Fibroblast of the conjunctiva (primary cell): ENCODE measurements at places on chromosomes 3 and 15.

- DNase-seq: no peak
Measured at GRCh38 chr3:26522919-26523318, 99.7 kb upstream of the LRRC3B start.

DNA sequence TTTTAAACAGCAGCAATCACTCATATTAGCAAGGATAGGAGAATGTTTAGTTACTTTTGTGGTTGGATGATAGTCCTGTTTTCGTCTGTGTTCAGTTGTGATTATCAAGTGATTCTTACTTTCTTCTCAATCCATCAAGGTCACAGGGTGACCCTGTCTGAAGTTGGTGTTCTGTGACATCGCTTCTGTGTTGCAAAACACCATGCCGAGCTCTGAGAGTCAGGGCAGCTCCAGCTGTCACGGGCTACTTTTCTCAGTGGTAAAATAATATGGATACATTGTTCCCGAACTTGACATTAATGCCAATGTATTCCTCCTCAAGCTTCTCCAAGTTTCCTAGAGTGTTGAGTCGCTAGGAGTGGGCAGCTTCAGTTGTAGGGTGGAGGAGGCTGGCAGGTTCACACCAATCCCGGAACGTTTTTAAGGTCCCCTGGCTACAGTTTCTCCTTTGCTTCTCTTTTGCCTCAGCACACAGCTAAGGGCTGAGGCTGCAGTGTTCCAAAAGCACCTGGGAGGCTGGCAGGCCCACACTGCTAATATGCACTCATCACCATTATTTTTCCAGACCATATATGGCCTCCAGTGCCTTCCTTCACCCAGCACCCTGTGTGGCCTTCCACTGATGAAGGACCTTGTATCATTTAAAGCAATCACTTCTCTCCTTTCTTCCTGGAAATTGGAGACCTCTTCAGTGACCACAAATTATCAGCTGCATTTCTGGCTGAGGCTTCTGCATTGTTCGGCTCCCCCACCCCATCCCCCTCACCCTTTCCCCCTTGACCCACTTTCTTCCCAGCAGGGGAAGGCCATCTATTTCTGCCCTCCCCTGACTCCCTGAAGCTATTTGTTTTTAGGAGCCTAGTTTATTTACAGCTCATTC is 25.8 kb downstream of the COLQ start:
- no peak for DNase-seq

DNA sequence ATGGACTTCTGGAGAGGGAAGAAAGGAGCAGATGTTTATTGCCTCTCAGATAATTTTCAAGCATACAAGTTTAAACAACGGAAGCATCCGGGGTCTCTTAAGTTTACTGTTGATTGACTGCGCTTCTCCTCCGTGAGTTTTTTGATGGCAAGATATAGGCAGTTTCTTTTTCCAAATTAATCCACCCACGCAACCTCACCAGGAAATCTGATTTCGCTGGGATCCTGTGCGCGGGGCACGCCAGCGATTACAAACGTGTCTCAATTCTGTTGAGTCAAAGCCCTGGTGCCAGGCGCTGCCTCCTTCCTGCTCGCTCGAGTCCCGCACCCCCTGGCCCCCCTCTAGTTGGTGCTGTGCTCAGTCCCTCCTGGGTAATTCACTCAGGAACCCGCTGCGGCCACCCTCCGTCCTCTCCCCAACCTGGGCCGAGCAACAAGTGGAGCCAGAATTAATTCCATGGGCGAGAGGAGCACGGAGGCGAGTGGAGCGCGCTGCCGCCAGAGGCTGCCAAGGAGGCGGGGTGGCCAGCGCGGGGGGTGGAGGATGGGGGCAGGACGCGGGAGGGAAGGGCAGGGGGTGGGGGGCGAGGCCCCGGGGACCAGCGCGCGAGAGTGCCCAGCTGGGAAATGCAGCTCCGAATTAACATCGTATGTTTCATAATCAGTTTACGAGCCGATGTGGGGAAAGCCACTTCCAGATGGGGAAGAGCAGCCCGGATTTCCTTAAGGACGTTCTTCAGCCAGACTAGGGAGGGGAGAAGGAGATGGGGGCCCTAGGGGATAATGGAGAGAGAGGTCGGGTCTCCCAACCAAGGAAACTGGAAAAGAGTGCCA is 6.0 kb downstream of the WNT5A start:
- no peak for DNase-seq

DNA sequence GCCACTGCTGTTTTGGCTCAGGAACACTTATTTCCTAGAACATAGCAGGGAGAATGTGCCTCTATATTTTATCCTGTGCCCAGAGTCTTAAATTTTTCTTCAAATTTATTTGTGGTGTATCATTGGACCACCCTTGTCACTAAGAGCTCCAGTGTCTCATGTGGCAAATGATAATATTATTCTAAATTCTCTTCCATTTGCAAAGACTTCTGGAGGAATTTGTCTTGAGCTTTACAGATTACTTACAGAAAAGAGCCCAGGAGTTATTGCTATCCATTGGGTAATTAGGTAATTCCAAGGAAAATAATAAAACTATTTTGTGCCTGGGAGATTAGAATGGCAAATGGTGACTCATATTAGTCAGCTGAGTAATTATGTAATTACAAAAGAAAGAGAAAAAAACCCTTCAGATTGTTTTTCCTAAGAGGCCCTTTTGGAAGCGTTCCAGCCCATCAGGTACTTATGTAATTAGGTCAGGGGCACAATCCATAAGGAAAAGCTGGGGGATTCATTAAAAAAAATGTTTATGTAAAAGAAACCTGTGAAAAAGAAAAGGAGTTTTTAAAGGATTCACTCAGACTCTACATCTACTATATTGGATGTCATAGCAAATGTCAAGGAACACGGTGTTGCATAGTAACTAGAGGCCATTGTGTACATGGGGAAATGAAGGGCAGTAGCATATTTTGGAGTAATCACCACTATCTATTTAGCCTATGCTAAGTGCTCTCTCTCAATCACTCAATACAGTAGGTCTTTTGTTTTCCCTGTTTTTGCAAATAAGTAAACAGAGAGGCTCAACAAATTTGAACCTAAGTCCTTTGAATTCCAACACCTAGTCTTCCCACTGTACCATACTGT is 380.9 kb upstream of the RARB start:
- no peak for DNase-seq

DNA sequence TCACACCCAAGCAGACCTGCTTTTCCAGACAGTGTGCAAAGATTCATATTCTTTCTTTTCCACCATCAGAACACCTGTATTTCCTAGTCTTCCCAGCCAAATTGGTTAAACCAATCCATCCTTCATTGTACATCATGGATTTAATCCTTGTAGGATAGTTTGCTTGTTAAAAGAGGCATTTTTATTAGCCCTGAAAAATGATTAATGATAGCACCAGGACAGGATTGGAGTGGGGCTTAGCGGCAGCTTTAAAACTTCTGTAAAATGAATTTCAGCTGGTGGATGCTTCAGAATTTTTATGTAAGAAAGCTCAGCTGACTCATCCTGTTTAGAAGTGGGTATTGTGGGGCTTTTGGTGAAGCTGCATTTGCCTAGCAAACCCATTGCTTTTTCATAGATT is 36.1 kb upstream of the ARHGEF26 start:
- DNase-seq: no peak

- no peak for DNase-seq
Measured at GRCh38 chr15:47806008-47806407, 88.7 kb downstream of the SEMA6D start.

- DNase-seq: no peak
Measured at GRCh38 chr15:74799255-74799855, 13.3 kb upstream of the LMAN1L start.

GRCh38 chr15:63950911-63951481 is 95.3 kb downstream of the DAPK2 start:
- peak; percentile 22 for DNase-seq

DNA sequence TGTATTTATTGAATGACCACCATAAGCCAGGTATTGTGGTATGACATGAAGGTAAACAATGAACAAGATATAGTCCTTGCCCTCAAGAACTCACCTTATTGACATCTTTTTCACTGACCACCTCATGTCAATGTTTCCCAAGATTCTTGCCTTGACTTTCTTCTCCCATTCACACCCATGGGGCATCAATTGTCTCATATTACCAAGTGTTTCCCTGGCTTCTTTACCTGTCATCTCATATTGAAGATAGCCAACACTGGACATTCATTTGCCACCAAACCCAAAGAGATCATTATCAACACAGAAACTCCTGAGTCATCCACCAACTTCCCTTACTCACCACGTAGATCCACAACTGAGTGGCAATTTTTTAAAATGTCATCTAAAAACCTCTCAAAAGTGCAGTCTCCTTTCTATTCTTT is 2.2 kb downstream of the EFHB start:
- no peak for DNase-seq

GRCh38 chr3:79383402-79384012 is 384.3 kb downstream of the ROBO1 start:
- DNase-seq: no peak

GRCh38 chr3:59775106-59775505 is 725.3 kb upstream of the CFAP20DC start:
- no peak for DNase-seq

- DNase-seq: no peak
Measured at GRCh38 chr15:50044406-50044805, 74.6 kb downstream of the ATP8B4 start.

- no peak for DNase-seq
Measured at GRCh38 chr15:82810061-82810889, 847 bp downstream of the WHAMM start.

DNA sequence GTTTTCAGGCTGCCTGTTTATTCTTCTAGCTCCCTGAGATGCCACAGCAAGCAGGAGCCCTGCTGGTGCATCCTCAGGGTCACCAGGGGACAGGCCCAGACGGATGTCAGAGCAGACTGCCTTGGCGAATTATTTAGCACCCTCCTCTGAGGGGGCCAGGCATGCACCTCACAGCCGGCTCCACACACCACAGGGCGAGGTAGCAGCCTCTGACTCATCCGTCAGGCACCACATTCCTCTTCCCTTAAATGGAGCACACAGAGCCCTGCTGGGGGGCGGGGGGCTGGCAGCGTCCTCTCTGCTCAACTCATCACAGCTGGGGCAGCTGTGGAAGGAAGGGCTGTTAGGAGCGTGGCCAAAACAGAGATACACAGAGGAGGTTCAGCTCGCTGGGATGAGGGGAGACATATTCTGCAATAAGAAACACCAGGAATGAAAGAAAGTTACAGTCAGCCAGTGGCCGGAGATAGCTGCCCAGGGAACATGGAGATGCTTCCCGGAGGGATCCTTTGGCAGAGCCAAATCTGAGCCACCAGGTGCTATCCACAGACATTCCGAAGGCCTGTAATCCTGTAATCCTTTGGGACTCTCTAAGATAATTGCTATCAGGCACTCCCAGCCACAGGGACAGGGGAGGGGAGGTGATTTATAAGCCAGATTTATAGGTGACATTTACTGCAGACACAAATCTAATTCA is 13.9 kb upstream of the PRICKLE2 start:
- DNase-seq: peak; percentile 90

GRCh38 chr3:36650271-36650671 is 114.1 kb downstream of the DCLK3 start:
- DNase-seq: no peak

GRCh38 chr3:86793786-86794185 is 197.2 kb downstream of the VGLL3 start:
- peak; percentile 97 for DNase-seq

DNA sequence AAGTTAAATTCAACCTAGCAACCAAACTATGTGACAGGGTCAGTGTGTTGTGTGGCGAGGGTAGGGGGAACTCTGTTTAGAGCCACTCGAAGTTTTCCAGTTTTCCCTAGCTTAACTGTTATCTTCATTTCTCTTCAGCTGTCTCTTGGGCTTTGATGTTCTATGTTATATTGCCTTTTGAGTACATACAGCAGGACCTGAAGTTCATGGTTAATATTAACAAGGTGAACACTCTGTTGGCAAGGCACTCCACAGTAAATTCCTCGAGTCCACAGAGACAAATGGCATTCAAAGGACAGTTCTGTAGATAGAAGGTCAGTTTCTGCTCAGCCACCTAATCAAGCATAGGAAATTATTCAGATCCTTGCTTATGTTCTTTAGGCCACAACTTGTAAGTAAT is 147.9 kb upstream of the DPH6 start:
- no peak for DNase-seq

DNA sequence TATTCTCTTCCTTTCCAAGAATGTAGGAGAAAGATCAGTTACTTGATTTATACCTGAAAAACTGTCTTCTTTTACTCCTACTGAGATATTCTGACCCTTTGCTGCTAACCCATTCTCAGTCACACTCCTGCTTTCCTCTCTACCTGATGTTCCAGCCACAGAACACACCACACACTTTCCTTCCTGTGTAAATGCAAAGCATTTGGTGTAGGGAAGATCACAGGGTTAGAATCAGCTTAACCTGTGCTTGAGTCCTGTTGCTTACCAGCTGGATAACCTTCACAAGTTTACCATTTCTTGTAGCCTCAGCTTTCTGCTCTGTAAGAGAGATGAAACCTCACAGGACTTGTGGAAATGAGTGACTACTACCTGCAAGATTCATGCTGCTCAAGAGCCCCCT is 489.8 kb upstream of the GOLIM4 start:
- DNase-seq: no peak

DNA sequence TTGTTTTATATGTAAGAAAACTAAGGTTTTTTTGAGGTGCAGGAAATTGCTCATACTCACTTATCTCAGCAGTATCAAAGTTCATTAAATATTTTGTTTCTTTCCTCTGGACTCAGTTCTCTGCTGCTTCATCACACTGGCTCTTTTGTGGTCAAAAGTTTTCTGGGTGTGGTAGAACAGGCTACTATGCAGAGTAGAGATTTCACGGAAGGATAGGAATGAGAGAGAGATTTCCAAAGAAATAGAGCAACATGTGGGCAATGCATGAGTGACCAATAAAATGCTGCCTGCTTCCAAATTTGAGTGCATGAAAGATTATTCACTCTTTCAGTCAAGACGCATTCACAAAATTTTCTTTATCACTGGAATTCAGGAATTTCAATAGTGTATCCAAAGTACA is 577.3 kb upstream of the SEMA6D start:
- DNase-seq: no peak

- DNase-seq: no peak
Measured at GRCh38 chr3:181796641-181797040, 84.9 kb downstream of the SOX2 start.

DNA sequence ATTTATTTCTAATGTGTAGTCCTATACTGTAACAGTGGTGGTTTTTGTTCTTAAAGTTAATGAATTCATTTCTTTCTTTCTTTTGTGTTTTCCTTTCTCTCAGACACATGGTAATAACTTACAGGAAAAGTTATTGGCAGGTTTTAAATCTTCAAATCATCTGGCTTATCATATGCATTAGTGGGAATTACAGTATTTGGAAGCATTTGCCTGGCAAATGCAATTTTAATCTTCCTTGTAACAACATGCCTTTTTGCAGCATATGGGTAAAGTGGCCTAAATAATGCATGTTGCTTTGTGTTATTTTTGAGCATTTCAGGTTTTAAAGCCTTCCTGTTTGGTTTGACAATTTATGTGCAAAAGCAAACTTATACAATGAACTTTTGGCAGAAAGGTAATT is 66.8 kb downstream of the GALK2 start:
- no peak for DNase-seq

GRCh38 chr3:119841808-119842471 is 60.0 kb downstream of the NR1I2 start:
- no peak for DNase-seq
